ENCODE measurements at places on chromosomes 6 and 20. TPM values are rescaled to one million over a fixed set of nuclear protein-coding genes. Genes with fewer than 3 reads are reported as not detected.

The BMP7 gene
- 12.1 TPM for total RNA-seq

The POM121L2 gene
- not detected for total RNA-seq

The BTN2A1 gene
- total RNA-seq, result 15.8 TPM

DNA sequence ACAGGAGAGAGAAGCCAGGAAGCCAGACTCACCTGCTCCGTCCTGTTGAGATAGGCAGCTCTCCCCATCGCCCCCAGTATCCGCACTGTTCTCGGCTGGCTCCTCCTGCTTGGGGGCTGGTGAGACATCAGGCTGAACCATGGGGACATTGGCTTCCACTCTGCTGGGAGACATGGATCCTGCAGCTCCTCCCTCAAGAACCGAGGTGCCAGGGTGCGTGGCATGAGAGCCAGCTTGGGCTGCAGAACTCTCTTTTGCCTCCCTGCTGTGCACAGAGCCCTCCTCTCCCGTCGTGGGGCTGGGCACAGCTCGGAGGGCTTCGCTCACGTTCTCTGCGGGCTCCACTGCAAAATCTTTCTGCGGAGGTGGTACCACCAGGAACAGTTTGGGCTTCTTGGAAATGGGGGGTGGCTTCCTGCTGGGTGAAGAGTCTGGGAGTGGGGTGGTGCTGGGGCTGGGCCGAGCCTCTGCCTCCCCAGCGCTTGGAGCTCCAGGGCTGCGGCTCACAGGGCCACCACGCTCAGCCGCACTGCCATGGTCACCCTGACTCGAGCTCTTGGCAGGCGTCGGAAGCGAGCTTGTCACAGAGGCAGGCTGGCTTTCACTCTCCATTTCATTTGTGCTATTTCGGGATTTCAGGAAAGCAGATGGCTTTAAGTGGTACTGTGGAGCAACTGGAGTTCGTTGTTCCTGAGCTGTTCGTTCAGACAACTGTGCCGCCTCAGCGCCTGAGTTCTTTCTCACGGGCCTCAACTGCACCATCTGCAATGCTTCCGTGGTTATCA is 26.5 kb downstream of the HEBP2 start:
- no peak for DNase-seq

GRCh38 chr6:76275746-76276145 is 203.3 kb upstream of the IMPG1 start:
- no peak for DNase-seq

- no peak for DNase-seq
Observed at GRCh38 chr6:109449795-109450673, 5.5 kb downstream of the MICAL1 start.

The EPPIN gene
- not detected for total RNA-seq

The TMEM244 gene
- total RNA-seq, result not detected

DNA sequence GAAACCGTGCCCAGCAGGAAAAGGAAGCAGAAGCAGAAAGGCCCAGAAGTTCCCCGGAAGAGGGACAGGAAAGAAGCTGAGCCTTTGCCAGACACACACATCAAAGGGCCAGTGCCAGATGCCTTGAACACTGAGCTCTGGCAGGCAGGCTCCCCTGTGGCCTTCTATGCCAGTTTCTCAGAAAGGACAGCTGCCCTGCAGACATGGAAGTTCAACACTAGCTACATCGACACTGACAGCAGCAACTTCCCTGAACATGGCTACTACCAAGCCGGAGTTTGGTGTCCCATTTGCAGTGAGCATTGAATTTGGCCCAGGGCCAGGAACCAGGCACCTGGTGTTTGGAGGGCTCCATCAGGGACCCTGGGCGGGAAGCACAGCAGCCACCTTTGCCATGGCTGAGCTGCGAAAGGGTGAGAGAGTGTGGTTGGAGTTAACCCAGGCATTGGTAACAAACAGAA is 8.0 kb upstream of the RAET1E start:
- no peak for DNase-seq

The KCNK15 gene
- 0.21 TPM for total RNA-seq

DNA sequence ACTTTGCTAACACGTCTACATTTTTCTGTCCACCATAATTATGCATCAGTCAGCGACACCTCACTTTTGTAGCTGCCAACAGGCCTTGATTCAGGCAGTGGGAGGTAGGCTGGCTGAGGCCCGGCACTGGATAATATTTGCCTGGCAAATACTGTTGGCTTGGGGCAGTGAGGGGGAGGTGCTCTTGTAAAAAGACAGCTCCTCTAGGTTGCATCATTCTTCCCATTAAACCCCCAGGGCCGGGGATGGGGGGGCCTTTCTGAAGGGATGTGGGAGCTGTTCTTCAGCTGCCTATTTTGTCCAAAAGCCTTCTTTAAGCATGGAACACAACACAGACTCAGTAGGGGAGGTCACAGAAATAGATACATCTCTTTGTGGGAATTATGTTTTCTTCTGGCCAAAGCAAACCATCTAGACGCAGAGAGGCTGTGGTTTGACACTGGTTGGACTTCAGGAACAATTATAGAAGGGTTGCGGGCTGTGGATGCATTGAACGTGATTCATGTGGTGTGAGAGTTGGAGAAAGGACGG is 338.3 kb upstream of the NT5E start:
- peak; percentile 39 for DNase-seq

The RRP36 gene
- 37.1 TPM for total RNA-seq

The SEMG1 gene
- total RNA-seq, result not detected

GRCh38 chr20:38727607-38728190 is 3.4 kb downstream of the SLC32A1 start:
- no peak for DNase-seq

The EFCAB8 gene
- 0.95 TPM for total RNA-seq

The SYNJ2 gene
- total RNA-seq, result 14.3 TPM

GRCh38 chr20:63946986-63947637 is 9.1 kb downstream of the UCKL1 start:
- no peak for DNase-seq

GRCh38 chr6:3075772-3076113 is 7.4 kb downstream of the RIPK1 start:
- DNase-seq, result no peak

DNA sequence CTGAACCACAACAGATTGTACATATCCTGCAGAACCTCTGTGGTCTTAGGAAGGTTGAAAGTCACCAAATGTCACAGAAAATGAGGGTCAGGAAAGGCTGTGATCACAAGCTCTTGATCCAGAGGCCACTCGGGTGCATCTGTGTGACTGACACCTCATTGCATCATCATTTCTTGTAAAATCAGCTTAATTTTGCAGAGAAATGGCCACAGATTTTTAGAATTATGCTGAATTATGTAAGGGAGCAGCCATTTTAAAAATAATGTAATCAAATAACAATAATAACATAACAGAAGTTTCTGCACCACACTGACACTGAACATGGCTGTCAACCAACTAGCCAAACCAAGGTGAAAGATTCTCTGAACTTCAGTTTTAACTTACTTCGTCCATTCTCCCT is 32.5 kb upstream of the PRND start:
- no peak for DNase-seq

DNA sequence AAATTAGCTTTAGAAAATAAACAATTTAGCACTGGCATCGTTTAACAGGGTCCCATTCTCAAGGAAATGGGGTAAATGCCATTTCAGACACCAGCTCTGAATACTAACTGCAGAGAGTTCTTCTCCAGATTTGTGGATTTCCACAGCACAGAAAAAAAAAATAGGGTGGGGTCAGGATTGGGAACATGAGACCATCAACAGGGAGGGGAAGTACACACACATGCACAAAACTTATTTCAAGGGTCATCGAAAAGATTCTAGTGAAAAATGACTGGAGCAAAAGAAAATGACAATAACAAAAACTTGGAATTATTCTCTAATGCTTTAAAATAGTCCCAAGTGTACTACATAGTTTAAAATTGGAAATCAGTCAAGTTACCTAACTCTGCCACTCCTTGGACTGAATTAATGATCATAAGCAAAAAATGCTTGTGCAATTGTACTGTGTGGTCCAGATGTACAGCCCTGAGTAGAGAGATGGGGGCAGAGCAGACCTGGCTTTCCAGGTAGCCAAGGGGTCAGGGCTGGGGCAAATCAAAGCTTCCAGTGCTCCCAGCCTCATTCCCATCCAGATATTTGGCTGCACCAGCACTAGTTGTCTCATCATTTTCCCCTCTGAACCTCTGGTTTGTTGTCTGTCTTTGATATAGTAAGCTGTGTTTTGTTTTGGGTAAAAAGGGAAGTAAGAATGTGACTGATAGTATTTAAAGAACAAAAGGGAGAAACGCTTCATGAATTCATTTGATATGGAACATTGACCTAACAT is 152.4 kb downstream of the SOBP start:
- no peak for DNase-seq

DNA sequence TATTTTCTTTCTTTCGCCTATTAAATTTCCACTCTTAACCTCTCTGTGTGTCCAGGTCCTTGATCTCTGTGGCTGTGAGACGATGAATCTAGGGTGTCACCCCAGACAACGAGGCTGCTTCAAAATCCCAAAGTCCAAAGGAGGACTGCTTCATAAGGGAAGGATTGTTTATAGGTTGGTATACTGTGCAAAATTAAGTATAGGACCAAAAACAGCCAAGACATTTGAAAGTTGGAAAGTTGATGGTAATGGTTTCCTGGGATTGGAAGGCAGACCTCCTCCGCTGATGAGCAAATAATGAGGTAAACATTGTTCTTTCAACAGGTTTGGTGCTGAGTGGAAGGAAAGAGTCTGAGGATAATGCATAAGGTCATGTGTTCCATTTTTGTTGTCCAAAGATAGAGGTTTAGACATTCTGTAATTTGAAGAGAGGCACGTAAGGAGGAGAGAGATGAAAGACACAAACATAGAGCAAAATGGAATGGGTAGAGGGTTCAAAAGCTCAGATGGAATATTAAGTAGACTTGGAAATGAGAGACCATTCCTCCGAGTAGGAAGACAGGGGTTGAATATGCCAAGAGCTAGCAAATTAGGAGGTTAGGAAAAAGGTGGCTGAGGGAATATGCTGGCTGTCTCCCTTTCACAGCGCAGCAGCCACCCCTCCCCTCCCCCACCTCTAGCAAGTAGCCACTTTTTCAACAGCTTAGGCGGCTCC is 24.8 kb downstream of the ZNF311 start:
- no peak for DNase-seq

- no peak for DNase-seq
Observed at GRCh38 chr6:148535976-148536375, 193.3 kb downstream of the SASH1 start.

GRCh38 chr20:31606804-31607639 is 1.9 kb downstream of the ID1 start:
- DNase-seq, result no peak

The ABT1 gene
- 12.3 TPM for total RNA-seq

- no peak for DNase-seq
Observed at GRCh38 chr6:30861257-30862048, 22.9 kb upstream of the DDR1 start.

DNA sequence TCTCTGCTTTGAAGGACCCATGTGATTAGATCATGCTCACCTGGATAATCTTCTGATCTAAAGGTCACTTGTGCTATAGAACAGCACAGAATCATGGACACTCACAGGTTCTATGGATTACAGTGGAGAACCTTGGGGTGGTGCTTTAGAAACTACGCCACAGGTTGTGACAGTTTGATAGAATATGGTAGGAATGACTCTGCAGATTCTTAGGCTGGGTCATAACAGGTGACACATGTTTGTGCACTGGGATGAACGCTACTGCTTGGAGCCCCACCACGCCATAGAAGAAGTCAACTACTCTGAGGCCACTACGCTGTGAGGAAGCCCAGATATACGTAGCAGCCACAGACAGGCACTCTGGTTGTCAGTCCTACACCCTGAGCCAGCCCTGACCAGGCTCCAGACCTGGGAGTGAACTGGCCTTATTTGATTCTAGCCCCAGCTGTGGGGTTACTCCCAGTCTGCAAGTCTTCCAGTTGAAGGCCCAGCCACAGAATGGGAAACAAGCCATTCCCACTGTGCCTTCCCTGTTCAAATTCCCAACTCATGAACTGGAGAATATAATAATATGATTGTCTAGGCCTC is 99.0 kb upstream of the SLC24A3 start:
- DNase-seq, result no peak

GRCh38 chr6:5126214-5126613 is 41.1 kb downstream of the PPP1R3G start:
- no peak for DNase-seq

- DNase-seq, result no peak
Observed at GRCh38 chr6:44223319-44224028, at the start of gene SLC29A1. Gene SLC29A1, plus strand, starts transcription at chr6:44223595. Its CDS starts 3,719 bp downstream, at chr6:44227314.

The SOBP gene
- total RNA-seq, result 27.7 TPM

DNA sequence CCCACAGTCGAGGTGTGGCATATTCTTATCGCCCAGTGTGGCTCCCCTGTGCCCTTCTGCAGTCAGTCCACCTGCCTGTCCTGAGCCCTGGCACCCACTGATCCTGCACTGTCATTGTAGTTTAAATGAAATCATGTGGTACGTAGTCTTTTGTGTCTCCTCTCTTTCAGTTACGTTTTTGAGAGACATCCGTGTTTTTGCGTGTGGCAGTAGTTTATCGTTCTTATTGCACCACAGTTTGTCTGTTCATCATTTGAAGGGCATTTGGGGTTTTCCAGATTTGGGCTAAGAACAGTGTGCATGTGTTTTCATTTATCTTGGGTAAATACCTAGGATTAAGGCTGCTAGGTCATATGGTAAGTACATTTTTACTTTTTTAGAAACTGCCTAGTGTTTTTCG is 49.3 kb downstream of the SPATA2 start:
- DNase-seq, result no peak

The TRIM10 gene
- 0.42 TPM for total RNA-seq

DNA sequence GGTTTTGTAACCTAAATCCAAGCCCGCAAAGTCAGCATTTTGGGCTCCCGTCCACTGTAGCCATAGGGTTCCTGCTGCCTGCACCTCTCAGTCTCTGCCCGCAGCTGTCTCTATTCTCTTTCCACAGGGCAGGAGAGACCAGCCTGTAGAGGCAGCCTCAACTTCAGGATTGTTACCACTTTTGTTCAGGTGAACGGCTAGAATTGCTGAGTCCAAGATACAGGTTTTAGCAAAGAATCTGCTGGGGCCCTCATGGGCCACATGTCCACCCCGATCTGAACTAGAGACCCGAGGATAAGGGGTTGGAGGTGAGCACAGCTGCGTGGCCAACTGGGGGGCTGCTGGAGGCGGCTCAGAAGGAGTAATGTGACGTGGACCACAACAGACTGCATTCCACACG is 137.7 kb upstream of the C6orf118 start:
- DNase-seq, result no peak

DNA sequence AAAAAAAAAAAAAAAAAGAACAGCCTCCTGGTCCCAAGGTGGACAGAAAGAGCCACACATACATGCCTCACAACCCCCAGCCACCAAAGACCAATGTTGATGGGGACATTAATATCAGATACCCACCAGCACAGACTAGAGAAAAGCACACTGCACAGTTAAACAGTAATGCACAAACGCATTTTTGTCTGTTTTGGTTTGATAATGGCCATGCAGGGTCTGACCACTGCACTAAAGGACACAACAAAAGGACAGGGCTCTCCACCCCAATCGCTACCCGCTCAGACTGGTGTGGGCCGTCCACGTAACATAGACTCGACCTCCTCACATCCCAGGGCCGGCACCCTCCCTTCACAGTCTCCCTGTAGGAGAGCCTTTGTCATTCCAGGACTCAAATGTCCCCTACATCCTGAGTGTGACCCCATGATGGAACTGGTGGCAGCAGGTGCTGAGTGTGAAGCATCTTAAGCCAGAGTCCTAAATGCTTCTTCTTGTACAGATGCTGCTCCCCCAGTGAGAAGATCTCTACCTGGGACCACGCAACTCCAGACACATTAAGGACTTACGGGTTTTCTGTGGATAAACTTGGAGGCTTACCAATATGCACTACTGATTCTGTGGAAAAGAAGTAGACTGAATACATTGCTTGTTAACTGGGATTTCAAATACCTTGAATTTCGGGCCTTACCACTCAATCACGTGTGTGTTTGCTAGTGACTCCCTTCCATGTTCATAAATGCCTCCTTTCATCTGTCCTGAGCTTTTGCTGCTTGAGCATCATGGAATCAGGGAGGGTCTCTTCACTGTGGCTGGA is 28.0 kb downstream of the RRBP1 start:
- DNase-seq, result no peak

All from urinary bladder (tissue), 4 donors.